Fibroblast of gingiva (primary cell): ENCODE measurements at places on chromosomes 13 and 19.

DNA sequence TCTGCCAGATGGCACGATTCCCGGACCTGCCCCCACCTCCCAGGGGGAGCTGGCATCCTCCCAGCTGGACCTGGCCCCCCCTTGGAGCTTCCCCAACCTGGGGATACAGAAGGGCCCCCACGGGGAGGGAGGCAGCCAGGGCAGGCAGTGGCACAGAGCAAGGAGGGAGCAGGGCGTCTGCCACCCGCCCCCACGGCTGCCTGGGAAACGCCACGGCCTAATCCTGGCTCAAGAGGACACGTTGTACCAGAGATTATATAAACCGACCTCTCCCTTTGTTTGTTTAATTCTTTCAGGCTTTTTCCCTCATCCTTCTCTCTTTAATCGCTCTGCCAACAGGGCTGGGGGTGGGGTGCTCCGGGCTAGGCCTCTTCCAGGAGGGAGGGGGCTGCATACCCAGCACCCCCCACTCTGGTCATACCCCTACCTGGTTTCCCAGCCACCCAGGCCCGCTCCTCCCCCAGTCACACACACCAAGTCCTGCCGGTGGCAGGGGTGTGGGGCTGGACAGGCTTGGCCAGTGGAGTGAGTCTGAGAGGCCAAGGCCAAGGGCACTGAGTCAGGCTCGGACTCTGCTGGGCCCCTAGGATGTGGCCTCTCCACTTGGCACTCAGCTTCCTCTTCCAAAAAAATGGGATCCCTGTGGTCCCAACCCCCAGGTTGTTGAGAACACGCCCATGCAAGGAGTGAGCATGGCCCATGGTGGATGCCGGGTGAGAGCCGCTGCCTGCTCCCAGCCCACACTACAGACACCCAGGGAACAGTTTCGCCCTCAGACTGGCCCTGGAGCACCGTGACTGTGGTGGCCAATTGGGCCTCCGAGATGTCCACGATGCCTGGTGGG lies 29.5 kb upstream of the NFIC start:
- DNase-seq = peak; percentile 97

GRCh38 chr13:48156466-48156865 lies 61.6 kb upstream of the MED4 start:
- no peak for DNase-seq

DNA sequence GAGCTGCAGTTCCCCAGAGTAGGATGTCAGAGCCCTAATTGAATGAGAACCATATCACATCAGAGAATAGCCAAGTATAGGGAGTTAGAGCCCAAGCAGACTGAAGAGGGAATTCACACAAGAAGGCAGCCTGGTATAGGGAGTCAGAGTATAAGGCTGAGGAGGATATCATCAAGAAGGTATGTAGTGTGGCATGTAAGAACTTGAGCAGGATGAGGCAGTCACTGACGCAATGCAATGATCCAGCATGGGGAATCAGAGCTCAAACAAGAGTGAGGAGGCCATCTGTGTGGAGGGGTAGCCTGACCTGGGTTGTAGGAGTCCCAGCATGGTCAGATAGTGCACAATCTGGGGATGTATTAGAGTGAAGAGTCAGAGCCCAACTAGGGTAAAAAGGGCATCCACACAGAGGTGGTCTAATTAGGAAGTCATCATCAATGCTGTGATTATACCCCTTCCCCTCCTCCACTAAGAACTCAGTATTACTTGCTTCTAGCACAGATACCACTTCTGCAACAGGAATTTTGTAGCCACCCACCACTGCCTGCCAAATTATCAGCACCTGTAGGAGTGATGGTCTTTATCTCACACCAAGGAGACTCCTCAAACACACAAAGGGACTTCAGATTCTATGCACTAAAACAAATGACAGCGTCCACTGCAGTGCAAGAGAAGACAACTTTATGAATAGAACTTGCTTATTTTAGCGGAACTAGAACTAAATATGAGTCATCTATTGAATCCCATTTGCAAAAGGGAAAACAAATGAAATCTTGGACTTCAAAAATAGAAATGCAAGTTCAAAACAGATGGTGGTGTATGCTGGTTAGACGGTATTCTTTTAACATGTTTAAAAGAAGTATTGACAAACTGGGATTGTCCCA lies 107.2 kb downstream of the FNDC3A start:
- peak; percentile 60 for DNase-seq

DNA sequence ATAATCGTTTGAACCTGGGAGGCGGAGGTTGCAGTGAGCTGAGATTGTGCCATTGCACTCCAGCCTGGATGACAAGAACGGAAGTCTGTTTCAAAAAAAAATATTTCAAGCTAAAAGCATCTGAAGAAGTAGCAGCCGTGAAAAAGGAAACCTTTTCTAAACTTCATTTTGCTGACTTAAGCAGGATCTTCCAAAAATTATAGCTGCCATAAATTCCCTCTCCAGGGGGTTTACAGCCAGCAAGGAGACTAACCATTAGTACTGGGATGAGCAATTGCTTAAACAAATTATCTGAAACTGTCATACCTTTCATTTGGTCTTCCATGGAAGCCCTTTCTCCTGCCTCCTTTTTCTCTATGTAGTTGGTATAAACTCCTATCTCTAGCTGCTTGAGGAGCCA lies 69.9 kb upstream of the TSC22D1 start:
- DNase-seq = no peak

- no peak for DNase-seq
Observed at GRCh38 chr13:111537843-111538499, 217.5 kb downstream of the TEX29 start.

DNA sequence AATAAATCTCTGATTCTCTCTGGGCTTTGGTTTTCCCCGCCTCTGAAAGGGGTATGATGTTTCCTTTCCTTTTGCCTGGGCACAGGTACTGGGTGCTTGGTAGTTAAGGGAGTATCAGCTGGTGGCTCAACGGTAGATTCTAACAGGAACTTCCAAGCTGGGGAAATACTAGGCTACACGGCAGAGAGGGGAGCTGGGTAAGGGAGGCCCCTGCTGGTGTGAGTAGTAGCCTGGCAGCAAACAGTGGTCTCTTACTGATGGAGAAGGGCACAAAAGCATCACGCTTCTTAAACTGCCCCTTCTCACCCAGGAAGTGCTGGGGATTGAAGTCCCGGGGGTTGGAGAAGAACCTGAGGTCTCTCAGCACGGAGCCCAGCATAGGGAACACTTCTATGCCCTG lies 26.9 kb upstream of the CYP2A7 start:
- DNase-seq = no peak

DNA sequence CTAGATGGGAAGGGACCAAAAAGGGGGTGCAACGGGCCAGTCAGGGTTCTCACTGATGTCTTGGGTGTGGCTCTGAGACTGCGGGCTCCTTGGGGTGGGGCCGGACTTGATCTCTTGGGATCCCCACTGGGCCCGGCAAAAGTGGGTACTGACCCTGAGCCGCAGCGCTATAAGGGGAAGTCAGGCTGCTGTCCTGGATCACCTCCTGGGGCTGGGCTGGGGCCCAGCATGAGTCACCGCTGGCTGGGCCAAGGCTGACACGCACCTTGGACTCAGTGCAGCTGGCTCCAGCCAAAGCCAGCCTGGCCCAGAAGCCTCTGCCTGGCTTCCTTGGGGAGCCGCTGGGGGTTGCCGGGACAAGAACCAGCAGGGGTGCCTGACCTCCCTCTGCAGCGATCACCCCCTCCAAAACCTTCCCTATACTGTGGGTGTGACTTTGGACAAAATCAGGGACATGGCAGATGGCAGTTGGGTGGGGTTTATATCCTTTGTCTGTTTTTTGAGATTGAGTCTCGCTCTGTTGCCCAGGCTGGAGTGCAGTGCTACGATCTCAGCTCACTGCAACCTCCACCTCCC lies 617 bp upstream of the IQCN start:
- peak; percentile 90 for DNase-seq

DNA sequence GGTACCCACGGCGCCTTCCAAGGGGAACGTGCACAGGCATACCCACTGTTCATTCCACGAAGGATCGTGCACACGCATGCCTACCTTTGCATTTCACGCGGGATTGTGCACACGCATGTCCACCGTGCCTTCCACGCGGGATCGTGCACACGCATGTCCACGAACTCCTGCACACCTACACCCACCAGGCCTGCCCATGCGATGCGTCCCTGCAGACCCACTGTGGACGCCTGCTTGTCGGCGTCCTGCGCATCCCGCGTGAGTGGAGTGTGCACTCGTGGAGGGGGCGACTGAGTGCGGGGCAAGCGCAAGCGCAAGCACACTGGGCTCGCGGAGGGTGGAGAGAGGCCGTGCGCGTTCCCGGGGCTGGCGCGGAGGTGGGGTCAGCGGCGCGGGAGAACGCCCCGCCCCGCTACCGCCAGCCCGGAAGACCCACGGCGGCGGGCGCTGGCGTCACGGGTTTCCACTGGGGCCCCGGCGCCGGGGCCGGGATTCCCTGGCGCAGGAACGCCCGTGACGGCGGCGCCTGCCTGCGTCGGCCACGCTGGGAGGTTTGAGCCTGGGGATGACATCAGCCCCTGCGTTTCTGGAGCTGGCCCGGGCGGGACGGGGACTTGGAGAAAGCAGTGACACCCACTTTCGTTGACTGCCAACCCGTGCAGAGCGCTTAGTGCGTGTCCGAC lies 18.7 kb downstream of the GADD45B start:
- peak; percentile 88 for DNase-seq

GRCh38 chr13:73989244-73989843 lies 144.9 kb downstream of the KLF12 start:
- no peak for DNase-seq

DNA sequence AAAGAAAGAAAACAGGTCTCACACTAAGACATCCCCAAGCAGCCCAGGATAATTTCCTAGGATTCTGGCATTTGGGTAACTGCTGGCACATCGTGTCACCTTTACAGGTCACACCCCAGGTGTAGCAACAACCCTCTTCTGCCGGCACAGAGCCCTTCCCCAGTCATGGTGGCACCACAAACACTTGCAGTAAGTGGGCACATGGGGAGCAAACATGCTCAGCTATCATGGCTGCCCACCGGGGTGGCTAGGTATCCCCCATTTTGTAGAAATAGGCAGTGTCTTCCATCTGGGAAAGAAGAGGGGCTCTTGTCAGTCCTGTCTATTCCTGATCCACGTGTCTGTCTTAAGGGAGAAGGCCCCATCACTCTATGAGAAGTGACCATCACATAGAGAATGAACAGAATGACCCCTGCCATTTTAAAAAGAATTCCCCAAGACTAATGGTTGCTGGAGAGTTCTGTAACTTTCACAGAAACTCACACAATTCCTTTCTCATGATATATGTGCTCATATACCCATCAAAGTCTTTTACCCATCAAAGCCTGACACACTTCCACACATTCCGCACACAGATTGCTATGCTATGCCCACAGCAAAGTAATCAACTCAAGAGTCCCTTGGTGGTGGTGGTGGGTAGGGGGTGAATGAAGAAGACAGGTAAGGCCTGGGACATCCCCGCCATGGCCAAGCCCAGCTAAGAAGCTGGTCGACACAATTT lies 33.3 kb downstream of the BRD4 start:
- DNase-seq = no peak

- no peak for DNase-seq
Observed at GRCh38 chr13:112637017-112637801, 49.3 kb upstream of the TUBGCP3 start.

- DNase-seq = no peak
Observed at GRCh38 chr13:37344056-37344455, 238.6 kb upstream of the CSNK1A1L start.

DNA sequence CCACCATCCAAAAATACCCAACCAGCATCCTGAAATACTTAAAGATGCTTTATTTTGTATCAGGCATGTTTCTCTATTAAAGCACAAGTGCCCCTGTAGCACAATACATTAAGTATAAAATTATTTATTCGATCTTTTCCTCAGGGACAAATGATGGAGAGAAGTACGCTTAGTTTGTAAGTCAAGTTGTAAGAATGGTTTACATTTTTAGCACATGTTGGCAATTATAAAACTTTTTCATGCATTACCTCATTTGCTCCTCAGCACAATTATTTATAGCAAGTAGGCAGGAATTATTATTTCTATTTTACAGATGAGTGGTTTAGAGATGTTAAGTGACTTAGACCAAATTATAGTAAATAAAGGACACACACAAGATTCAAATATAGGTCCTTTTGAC lies 232.6 kb upstream of the HTR2A start:
- DNase-seq = no peak

GRCh38 chr19:34325981-34326787 lies 38.8 kb upstream of the GPI start:
- no peak for DNase-seq
